Peyer's patch (tissue), 4 donors: ENCODE measurements at places on chromosomes 3 and 15.

DNA sequence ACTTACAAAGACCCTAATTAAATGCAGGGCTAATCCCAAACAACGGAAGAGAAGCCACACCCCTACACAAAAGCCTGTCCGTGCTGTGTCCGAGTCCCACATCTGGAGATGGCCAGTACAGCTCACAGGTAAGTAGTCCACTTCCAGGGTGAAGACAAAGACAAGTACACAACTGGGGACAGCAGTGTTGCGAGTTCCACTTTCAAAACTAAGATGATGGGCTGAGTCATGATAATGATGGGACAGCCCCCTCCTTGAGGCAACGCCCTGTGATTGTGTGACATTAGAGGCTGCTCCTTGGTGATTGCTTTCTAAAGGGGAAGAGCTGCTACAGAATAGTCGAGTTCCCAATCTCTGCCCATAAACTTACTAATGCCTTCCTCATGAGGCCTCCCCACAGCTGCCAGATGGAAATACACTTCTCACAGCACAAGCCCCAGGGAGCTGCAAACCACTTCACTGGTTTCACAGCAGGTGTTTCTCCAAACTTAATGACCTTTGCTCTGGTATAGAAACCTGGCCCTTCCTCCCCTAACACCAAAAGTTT, 27.6 kb downstream of the RFT1 start:
- no peak for DNase-seq
- no peak overlapping the region for H3K27ac ChIP-seq
- H3K4me1 ChIP-seq, result no peaks in the 10 kb centered on the region
- H3K36me3 ChIP-seq, result no peaks in the 10 kb centered on the region
- H3K4me3 ChIP-seq, result no peak overlapping the region

- no peak overlapping the region for H3K4me3 ChIP-seq
- no peaks in the 10 kb centered on the region for H3K36me3 ChIP-seq
- H3K27ac ChIP-seq, result no peak overlapping the region
- H3K4me1 ChIP-seq, result no peaks in the 10 kb centered on the region
Observed at GRCh38 chr15:82129761-82130160, 83.9 kb upstream of the MEX3B start.

DNA sequence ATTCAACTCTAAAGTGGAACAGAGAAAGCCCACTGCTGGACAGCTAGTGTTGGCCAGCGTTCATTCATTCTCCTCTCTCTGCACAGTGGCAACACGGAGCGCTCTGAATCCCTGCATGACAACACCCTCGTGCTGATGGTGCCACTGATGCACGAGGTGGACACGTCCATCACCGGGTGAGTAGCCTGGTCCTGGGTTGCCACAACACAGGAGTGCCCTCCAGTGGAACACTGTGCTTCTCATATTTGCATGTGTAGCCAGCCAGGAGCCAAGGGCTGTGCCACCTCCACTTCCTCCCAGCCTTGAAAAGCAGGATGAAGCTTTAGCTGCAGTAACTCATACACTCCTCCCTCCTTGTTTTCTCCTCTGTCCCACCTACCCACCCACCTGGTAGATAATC, 120.0 kb upstream of the CTDSPL start:
- no peak overlapping the region for H3K4me3 ChIP-seq
- DNase-seq, result no peak
- H3K27me3 ChIP-seq, result no peaks in the 10 kb centered on the region
- no peaks in the 10 kb centered on the region for H3K4me1 ChIP-seq

- no peak for DNase-seq
- no peak overlapping the region for H3K27ac ChIP-seq
- H3K4me3 ChIP-seq, result no peak overlapping the region
- no peaks in the 10 kb centered on the region for H3K36me3 ChIP-seq
- H3K27me3 ChIP-seq, result no peaks in the 10 kb centered on the region
Observed at GRCh38 chr15:39497759-39498565, 82.9 kb upstream of the THBS1 start.
